Hematopoietic multipotent progenitor cell (in vitro differentiated cells): ENCODE measurements at places on chromosomes 2 and 18.

- no peak for DNase-seq
Measured at GRCh38 chr2:177101930-177102329, 110.7 kb upstream of the HNRNPA3 start.

- DNase-seq = no peak
Measured at GRCh38 chr18:24910221-24910620, 441.7 kb downstream of the ZNF521 start.

- DNase-seq = no peak
Measured at GRCh38 chr2:38591152-38591551, 11.6 kb downstream of the HNRNPLL start.

- DNase-seq = no peak
Measured at GRCh38 chr2:85277416-85278158, 50.2 kb downstream of the TGOLN2 start.

GRCh38 chr2:175372704-175373701 is 191.5 kb upstream of the ATP5MC3 start:
- peak; percentile 71 for DNase-seq

DNA sequence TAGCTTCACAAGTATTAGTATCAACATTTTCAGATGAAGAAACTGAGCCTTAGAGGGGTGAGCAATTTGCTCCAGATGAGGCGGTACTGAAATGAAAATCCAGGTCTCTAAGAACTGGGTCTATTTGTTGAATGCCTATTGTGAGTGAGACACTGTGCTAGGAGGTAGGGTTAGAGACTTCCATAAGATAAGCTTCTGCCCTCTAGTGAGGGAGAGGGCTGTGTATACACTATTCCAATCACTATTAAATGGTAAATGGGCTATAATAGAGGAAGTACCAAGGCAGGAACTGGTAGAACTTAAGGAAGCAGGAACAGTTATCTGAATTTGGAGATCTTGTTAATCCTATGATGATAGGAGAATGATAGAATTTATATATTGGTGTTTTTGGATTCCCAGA is 23.6 kb upstream of the GLS start:
- DNase-seq = no peak

DNA sequence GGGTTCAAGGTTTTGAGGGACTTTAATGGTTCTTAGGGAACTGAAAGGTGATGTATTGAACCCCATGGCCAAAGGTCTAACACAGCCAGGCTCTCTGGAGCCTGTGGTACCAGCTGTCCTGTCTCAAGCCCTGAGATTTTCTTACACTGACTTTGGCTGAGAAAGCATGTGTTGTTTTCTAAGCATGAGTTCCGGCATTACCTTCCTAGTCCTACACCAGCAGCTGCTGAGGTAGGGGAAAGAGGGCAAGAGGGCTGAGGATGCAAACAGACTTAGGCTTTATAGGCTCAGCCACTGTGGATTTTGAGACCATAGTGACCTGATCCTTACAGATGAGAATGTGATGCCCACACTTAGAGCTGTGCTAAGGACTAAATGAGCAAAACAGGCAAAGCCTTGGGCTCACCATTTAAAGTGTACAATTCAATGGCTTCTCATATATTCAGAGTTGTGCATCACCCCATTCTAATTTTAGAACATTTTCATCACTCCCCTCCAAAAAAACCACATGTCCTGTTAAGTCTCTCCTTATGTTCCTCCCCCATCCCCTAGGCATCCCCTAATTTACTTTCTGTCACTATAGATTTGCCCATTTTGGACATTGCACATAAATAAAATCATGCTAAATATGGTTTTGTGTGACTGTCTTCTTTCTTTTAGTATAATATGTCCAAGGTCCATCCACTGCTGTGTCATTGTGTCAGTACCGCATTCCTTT is 99.7 kb upstream of the OTOS start:
- DNase-seq = no peak

GRCh38 chr2:10659898-10660568 is 29.7 kb downstream of the NOL10 start:
- DNase-seq = no peak

DNA sequence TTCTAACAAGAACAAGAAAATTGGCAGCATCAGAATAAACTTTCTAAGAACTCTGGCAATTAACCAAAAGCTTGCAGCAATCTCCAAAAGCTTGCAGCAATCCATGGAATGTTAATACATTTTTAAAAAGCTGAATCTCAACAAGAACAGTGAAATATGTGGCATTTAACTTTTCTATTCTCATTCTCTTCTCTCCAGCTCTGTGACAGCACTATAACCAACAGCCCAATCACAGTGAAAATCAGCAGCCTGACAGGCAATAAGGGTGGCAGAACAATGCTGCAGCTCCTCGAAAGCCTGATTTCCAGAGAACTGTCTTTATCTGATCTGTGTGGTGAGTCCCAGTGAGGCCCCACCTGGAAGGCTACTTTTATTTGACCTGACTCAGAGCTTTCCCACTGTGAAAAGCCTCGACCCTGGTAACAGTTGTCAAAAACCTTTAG is 60.0 kb downstream of the TMEM131 start:
- DNase-seq = no peak

DNA sequence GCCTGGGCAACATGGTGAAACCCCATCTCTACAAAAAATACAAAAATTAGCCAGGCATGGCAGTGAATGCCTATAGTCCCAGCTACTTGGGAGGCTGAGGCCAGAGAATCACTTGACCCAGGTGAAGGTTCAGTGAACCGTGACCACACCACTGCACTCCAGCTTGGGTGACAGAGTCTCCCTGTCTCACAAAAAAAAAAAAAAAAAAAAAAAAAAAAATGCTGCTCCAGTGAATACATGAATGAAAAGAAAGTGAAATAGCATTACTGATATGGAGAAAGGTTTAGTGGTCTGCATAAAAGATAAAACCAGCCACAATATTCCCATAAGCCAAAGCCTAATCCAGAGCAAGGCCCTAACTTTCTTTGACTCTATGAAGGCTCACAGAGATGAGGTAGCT is 44.5 kb downstream of the METTL8 start:
- DNase-seq = no peak

- no peak for DNase-seq
Measured at GRCh38 chr2:145802133-145802532, 1282.2 kb upstream of the ZEB2 start.
